Panc1 (cell line): ENCODE measurements at places on chromosomes 3 and 15.

DNA sequence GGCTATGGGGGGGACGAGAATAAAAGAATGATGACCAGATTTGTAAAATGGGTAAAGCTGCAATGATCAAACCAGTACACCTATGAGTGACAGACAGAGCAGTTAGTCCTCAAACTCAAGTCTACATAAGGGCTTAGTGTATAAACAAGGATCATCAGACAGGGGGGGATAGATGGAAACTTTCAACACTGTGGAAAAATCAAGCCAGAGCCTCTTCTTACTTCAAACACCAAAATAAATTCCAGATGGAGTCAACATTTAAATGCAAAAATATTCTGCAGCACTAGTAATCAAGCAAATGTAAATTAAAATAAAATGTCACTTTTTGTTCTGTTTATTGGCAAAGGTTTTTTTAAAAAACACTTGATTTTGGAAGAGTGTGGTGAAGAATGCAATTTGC is 205.9 kb upstream of the RGMA start:
- DNase-seq = no peak

GRCh38 chr3:162769564-162769963 is 1273.0 kb downstream of the OTOL1 start:
- DNase-seq = no peak

GRCh38 chr15:44075535-44075934 is 119.5 kb downstream of the FRMD5 start:
- no peak for DNase-seq

DNA sequence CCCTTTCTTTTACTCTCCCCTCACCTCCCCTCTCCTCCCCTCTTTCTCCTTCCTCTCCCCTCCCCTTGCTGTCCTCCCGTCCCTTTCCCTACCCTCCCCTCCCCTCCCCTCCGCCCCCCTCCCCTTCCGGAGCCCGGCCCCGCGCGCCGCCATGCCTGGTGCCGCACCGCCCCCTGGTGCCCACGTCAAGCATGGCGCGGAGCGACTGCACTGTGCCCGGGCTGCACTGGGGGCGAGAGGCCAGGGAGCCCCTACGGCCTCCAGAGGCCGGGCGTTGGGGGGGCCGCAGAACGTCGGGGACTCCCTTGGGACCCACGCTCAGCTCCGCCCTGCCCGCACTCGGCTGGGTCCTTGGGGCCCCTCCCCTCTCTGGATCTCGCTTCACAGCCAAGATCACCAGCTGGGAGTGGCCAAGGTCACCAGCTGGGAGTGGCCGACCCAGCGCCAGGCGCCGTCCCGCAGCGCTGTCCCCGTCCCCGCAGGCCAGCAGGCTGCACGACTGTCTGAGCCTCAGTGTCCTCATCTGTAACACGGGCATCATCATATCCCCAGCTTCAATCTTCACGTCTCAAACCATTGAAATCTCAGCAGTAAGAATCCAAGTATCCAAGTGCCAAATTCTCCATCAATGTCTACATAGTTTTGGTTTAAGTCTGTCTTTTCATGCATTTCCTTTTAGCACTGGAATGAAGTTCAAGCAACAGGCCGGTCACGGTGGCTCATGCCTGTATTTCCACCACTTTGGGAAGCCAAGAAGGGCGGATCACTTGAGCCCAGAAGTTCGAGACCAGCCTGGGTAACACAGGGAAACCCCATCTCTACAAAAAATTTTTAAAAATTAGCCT is 42.5 kb downstream of the TPRA1 start:
- peak; percentile 17 for DNase-seq

DNA sequence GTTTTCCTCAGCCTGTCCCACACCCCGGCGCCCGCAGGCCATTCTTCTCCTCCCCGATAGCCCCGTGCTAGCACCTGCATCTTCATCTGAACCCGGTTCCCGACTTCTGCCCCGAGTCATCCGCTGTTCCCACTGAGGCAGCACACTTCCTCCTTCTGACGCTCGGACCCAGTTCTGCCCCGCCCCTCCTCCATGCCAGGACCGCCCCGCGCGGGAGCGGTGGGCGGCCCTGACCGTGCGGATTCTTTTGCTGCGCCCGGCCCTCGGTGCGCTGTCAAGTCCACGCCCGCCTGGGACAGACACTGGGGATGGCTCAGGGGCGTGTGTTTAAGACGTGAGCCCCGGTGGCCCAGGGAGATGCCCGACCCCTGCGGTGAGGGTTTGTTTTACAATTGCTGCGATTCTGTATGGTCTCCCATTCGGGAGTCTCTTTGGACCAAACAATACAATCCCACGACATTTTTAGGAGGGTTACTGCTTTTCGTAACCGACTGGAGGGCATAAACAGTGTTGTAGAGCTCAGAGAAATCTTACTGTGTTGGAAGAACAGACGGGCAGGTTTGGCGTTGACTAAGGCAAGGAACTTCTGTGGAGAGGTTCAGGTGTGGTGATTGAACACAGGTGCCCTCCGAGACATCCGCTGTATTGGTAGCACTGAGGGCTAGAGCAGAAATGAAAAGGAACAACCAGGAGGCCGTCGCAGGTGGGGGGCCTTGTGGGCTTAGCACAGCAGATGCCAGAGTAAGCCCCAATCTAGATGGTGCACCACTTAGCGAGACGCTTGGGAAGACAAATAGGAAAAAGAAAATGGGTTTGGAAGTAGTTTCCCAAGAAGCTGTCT is 716 bp downstream of the PTPN23 start:
- no peak for DNase-seq

DNA sequence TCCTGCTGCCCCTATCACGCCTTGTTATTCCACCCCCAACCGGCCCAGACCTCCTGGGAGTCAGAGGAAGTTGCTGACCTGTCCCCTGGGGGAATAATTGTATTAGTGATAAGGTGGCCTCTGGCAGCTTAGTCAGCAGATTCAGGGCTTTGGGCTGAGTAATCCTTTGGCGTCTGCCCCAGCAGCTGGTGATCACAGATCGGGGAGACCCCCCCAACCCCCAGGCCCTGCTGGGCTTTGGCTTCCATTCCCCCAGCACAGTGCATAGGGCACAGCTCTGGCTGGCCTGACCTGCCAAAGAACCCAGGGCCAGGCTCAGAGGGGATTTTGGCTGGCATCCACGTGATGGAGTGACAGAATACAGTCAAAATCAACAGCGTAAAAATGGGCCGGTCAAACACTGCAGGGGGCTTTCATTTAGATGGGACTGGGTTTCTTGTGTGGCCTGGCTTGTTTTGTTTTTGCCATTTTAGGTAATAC is 3.9 kb upstream of the NR2E3 start:
- DNase-seq = no peak

DNA sequence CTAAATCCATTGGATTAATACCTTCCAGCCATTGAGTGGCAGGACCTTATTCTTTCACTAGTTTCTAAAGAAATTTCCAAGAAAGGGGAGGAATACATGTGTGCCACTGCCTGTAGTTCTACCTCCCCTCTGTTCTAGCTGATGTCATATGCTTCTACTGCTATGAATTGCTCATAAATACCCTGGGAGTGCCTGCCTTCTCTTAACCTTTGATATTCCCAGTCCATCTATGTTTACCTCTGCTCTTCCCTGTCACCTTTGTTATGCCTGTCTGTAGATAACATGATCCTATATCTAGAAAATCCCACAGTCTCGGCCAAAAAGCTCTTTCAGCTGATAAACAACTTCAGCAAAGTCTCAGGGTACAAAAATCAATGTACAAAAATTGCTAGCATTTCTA is 486.9 kb upstream of the ARRDC4 start:
- DNase-seq = no peak
